ENCODE measurements at places on chromosomes 1 and 21. TPM values are rescaled to one million over a fixed set of nuclear protein-coding genes. Genes with fewer than 3 reads are reported as not detected.

Gene VHLL
- total RNA-seq = 0.33 TPM

Gene HEATR1
- total RNA-seq = 28.0 TPM

Gene ADORA3
- total RNA-seq = 1.4 TPM

Gene FCRL4
- not detected for total RNA-seq

Gene C1orf167
- total RNA-seq = 0.48 TPM

Gene SHISAL2A
- total RNA-seq = 0.69 TPM

Gene MSH4
- total RNA-seq = 0.87 TPM

Gene SETSIP
- total RNA-seq = not detected

Gene SPRR5
- not detected for total RNA-seq
